Dorsolateral prefrontal cortex (tissue), 122 donors: ENCODE measurements at places on chromosomes 4 and X.

- no peak for DNase-seq
Measured at GRCh38 chrX:44428989-44429627, 85.6 kb upstream of the EFHC2 start.

- no peak for DNase-seq
Measured at GRCh38 chr4:172758586-172759340, 409.8 kb upstream of the GALNT7 start.

DNA sequence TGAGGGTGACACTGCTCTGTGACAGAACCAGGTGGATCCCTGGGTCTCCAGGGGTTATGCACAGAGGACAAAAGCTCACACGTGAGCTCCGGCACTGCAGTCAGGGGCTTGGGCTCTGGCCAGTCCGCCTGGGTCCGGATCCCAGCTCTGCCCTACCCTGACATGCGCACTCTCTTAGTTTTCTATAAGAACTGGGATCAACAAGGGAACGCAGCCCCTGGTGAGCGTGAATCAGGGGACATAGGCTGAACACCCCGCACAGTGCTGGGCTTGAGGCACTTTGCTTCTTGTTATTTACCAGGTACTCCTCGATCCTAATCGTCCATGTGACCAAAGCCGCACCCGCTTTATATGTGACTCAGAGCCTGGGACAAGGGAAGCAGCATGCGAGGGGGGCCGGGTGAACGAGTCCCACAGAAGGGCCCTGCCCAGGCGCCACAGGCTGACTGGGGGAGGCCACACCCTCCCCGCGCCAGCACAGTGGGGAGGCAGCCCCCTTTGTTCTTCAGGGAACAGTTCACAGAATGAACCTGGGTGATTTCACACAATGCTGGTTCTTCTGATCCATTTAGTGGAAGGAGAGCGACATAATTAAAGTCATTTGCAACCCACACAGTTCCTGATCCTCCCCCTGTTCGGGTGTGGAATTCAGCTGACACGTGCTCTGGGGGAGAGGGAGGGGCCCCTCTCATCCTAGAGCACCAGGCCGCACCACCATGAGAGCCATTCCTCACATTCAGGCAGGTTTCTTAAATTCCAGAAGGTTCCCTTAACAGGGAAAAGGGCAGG lies 55.5 kb downstream of the WFS1 start:
- DNase-seq: no peak

GRCh38 chr4:145388043-145388442 lies 93.6 kb upstream of the SMAD1 start:
- DNase-seq: no peak
